ENCODE measurements at places on chromosomes 4 and X.

DNA sequence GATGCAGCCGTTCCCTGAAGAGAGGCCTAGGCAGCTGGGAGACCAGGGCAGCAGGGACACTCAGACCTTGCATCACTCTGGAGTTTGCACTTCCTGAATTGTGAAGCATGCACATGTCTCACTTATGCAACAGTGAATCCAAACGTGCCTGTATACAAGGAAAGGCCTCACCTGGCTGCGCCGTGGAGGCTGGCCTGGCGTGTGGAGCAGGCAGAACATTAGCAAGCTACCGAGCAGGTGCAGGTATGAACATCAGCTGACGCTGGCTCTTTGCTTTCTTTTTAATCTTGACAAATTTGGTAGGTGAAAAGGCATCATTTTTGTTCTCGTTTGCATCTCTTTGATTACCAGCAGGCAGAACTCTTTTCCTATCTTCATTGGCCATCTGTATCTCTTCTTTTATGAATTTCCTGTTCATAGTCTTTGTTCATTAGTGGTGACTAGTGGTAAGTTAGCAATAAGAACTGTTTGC, 37.1 kb upstream of the IRAK1 start:
- no peak for DNase-seq

DNA sequence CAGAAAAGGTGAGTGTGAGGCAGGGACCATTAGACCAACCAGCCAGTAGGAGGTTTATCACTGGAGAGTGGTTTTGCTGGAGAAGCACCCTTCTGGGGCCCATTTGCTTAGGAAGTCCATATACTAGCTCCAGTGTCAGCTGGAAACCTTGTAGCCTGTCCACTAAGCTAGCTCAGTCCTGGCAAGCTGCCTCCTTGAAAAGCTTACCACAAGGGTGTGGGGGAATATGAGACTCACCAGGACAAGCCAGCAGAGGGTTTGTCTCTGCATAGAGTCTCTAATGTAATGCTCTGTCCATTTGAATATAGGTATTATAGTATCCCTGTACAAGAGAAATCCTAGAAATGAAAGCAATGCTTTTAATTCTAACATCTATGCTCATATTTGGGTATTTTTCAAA, 86.3 kb downstream of the FBXL5 start:
- DNase-seq: no peak

GRCh38 chr4:84151574-84151973, 347.5 kb downstream of the NKX6-1 start:
- no peak for DNase-seq

DNA sequence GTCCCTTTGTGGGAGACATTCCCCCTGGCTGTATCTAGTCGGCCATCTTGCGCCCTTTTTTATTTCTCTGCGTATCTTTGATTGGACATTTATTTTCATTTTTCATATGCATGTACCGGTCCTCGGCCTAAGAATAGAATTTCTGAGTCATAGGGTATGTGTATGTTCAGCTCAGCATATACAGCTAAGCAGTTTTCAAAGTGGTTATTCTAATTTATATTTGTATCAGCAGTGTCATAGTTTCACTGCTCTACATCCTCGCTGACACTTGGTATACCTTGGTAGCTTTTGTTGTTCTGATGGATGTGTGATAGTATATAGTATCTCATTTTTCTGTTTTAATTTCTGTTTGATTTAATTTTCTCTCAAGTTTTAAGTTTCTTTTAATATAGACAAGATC, 38.7 kb downstream of the BEX3 start:
- DNase-seq: no peak

DNA sequence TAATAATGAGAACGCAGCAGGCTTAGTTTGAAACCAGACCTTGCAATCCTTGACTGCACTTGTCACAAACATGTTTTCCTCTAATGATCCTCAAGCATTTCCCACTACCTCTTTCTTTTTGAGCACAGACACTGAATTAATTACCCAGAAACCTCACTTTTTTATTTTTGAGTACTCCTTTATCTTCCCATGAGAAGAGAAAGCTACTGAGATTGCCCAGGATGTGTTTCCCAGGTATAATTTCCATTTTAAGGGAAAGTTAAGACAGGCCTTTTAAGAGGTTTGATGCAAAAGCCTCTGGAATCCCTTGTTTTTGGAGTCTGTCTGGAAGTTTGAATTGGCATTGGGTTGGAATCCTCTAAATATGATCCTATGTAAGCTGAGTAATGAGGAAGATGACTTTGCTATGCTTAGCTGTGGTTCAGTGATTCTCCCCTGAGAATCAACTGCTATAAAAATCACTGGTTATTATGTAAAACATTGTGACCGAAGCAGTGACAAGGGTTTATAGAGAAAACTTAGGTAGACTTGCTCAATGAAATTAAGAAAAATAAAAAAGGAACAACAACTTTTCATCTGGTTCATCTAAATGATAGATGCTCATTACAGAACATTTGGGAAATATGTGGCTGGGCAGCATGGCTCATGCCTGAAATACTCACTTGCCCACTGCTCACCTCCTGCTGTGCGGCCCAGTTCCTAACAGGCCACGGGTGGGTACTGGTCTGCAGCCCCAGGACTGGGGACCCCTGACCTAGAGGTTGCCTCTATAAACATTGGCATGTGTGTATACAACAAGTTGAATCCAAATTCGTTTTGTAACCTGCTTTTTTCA, 10.8 kb upstream of the RHOH start:
- DNase-seq: no peak
